ENCODE measurements at places on chromosomes 16 and 17. TPM values are rescaled to one million over a fixed set of nuclear protein-coding genes. Genes with fewer than 3 reads are reported as not detected.

FA2H gene
- 4.2 TPM for total RNA-seq

NETO2 gene
- 4.8 TPM for total RNA-seq

GAST gene
- total RNA-seq: not detected

OTOA gene
- total RNA-seq: 0.13 TPM

CCL1 gene
- not detected for total RNA-seq

NAA60 gene
- total RNA-seq: 51.6 TPM

CACNG3 gene
- total RNA-seq: not detected

KRT33A gene
- not detected for total RNA-seq

DNA sequence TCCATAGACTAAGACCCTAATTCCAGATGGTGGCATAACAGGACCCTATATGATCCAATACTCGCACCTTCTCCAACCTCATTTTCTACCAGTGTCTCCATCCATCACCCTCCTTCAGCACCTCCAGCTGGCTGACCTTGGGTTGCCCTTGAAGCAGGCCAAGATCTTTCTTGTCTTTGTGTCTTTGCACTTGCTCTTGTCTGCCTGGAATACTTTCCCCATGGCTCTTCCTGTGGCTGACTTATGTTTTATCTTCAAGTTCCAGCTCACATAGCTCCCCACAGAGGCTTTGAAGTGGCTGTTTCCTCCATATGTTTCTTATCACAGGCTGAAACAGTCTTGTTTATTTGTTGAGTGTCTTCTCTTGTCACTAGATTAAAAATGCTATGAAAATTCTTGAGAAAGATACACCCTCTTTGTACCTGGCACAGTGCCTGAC lies 29.6 kb upstream of the MMD start:
- no peak overlapping the region for H3K4me3 ChIP-seq
- H3K27me3 ChIP-seq: no peaks in the 10 kb centered on the region
- no peak overlapping the region for H3K27ac ChIP-seq

DNA sequence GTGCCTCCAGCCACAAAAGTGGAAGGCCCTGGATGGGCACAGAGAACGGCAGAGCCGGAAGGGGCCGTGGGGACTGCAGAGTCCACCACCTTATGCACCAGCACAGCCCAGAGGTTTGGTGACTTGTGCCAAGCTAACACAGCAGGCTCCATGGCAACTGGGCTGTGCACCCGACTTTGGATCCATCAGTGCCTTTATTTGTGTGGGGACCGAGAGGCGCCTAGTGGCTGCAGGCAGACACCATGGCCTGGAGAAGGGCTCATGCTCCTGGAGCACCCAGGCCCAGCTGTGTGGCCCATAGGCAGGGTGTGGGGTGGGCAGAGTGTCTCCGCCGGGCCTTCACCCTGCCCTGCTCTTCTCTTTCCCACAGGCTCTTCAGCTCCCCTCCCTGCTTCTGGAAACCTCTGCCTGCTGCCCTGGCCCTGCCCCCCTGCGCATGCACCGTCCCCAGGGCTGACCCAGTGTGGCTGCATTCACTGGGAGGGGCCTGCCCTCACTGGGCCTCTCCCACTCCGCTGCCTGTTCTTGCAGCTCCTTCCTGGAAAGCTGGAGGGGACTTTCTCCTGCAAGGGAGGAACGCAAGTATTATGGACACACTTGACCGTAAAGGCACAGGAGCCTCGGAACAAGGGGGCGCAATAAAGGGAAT lies 10.1 kb downstream of the C16orf90 start:
- no peak for DNase-seq
- H3K36me3 ChIP-seq: peaks cover 24% of the 10 kb centered on the region
- no peak overlapping the region for H3K27ac ChIP-seq
- no peaks in the 10 kb centered on the region for H3K4me1 ChIP-seq
- H3K4me3 ChIP-seq: no peak overlapping the region

DNA sequence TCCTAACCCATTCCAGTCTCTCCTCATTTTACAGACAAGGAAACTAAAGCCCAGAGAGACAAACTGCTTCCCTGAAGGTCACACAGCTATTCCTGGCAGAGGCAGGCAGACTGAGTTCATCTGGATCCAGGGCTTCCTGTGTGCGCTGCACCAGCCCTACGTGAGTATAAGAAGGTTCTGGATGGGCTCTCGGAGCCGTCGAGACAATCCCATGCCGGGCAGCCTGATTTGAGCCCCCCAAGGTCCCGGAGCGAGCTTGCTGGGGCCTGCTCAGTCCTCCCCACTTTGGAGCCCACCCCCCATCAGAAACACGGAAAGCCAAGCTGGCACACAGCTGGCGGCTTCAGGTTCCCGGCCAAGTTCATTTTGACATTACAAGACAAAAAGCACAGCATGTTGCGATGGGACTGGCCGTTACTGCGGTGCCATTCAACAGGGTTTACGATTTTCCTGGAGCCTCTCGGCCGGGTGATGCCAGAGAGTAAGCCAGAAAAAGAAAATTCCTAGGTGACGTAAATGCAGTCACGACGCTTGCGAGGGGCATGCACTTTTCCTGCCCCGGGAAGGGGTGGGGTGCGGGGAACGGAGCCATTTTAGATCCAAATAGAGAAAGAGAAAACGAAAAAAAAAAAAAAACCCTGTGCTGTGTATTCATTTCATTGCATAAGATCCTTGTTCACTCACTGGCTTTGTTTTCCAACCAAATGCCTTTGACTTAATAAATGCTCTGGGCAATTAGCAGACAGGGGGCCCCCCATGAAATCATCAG lies 167.1 kb upstream of the FOXF1 start:
- H3K4me3 ChIP-seq: peak overlapping the region; percentile 21
- H3K27me3 ChIP-seq: peaks cover 43% of the 10 kb centered on the region
- DNase-seq: no peak
- no peaks in the 10 kb centered on the region for H3K4me1 ChIP-seq
- H3K27ac ChIP-seq: peak overlapping the region; percentile 73
- H3K36me3 ChIP-seq: no peaks in the 10 kb centered on the region

DNA sequence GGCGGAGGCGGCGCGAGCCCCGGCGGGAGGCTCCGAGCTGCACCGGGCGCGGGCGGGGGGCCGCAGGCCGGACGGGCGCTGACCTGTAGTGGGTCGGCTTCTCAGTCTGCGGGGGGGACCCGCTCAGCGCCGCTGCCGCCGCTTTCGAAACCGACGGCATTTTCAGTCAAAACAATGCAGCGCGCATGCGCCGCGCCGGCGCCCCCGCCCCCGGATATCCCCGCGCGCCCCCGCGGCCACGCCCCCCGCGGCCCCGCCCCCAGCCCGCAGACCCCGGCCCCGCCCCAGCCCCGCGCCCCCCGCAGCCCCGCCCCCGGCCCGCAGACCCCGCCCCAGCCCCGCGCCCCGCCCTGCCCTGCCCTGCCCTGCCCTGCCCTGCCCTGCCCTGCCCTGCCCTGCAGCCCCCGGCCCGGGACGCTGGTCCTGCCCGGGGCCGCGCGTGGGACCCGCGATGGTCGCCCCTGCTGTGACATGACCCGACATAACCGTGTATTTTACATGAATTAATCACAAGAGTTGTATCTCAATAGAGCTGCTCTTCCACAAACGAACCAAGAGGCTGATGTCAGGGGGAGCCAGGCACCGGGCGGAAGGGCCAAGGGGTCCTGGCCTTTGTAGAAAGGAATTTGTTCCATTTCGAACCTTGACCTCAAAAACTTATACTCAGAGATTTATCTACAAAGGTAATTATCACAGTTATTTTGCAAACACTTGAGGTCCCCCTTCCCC lies at the start of gene UNKL:
UNKL (minus strand) TSS at position 173 of the 729 bp plus-strand sequence; CDS start at position 160, 13 bp downstream.
- H3K4me3 ChIP-seq: peak within 1 kb of the TSS; percentile 65
- no peaks in the 10 kb centered on the region for H3K4me1 ChIP-seq
- DNase-seq: peak; percentile 89
- H3K27me3 ChIP-seq: no peaks in the 10 kb centered on the region

DNA sequence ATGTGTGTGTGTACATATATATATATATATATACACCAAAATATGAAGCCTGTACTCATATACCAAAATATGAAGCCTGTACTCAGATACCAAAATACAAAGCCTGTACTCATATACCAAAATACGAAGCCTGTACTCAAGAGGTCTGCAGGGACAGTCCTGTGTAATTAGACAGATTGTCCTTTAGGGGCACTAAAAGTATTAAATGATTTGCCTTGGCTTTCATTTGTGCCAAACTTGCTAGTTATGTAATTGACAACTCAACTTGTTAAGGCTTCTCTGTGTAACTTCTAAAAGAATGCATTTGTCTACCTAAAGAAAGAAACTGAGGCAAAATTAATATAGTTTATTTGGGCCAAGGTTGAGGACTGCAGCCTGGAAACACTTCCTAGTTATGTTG lies 30.8 kb upstream of the DHX40 start:
- H3K4me3 ChIP-seq: no peak overlapping the region
- H3K4me1 ChIP-seq: no peaks in the 10 kb centered on the region
- no peaks in the 10 kb centered on the region for H3K36me3 ChIP-seq
- no peak overlapping the region for H3K27ac ChIP-seq
- H3K27me3 ChIP-seq: no peaks in the 10 kb centered on the region

DNA sequence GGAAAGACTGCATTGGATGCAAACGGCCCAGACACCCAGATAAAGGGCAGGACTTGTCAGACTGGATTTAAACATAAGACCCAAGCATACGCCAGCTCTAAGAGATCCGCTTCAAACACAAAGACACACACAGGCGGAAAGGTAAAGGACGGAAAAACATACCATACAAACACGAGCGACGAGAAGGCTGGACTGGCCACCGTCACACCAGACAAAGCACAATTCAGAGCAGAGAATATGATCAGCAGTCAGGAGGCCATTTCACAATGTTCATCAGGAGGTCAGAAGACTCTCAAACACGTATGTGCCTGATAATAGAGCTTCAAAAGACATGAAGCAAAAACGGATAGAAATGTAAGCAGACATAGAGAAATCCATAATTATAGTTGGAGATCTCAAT lies 84.9 kb upstream of the GNG13 start:
- no peak overlapping the region for H3K4me3 ChIP-seq
- H3K4me1 ChIP-seq: no peaks in the 10 kb centered on the region
- no peaks in the 10 kb centered on the region for H3K27me3 ChIP-seq
- H3K27ac ChIP-seq: no peak overlapping the region
- no peaks in the 10 kb centered on the region for H3K36me3 ChIP-seq

DNA sequence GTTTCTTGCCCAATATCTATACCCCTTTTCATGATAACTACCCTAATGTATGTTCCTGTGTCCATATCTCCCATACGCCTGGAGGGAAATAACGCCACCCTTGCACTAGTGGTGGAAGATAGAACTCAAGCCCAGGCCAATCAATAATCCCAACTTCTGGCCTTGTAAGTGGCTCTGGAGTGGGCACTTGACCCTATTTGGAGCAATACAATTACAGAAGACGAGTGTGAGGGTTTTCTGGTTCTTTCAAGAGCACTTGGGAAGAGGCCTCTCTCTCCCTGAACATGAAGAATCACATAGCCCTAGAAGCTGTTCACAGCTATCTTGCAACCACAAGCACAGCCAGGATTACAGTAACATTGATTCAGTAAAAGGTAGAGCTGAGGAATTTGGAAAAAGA lies 217.9 kb downstream of the RAB11FIP4 start:
- no peaks in the 10 kb centered on the region for H3K27me3 ChIP-seq
- no peak overlapping the region for H3K4me3 ChIP-seq
- no peak for DNase-seq
- no peak overlapping the region for H3K27ac ChIP-seq
- no peaks in the 10 kb centered on the region for H3K36me3 ChIP-seq

- H3K36me3 ChIP-seq: peaks cover 18% of the 10 kb centered on the region
These were observed 9.6 kb downstream of the DCTN5 start for GRCh38 chr16:23650674-23651416.

DNA sequence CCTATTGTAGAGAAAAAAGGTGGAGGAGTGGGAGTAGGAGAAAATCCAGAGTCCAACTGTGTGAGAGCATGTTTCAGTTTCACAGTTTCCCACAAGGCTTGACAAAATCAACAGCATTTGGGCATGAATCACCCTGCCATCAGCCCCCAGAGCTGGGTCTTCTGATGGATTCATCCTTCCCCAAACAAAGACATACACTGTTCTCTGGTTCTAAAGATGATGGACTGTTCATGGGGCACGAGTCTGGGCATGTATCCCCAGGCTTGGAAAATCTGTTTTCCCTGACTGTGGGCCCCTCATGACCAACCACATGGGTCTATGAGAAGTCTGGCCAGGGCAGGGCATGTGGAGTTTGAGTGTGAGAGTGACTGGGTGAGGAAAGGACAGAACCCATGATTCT lies 210.4 kb upstream of the IRX5 start:
- no peaks in the 10 kb centered on the region for H3K36me3 ChIP-seq
- no peak for DNase-seq
- no peaks in the 10 kb centered on the region for H3K27me3 ChIP-seq
- no peak overlapping the region for H3K27ac ChIP-seq
- H3K4me3 ChIP-seq: no peak overlapping the region
- no peaks in the 10 kb centered on the region for H3K4me1 ChIP-seq

DNA sequence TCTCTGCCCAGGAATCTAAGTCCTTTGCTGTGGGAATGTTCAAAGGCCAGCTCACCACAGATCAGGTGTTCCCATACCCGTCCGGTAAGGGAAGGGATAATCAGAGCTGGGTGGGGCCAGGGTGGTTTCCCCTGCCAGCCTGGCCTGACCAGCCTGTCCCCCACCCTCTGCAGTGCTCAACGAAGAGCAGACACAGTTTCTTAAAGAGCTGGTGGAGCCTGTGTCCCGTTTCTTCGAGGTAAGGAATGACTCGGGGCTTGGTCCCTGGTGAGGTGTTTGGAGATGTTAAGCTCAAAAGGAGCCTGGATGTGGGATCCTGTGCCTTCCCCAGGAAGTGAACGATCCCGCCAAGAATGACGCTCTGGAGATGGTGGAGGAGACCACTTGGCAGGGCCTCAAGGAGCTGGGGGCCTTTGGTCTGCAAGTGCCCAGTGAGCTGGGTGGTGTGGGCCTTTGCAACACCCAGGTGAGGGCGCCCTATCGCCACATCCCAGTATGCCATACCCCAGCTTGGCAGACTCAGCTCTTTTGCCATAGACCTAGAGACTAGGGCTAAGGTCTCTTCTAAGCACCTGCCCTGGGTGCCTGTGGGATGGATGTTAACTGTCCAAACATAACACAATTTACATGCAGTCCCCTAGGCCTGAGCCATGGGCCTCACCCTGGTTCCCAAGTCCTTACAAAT lies 997 bp downstream of the ACADVL start:
- no peak for DNase-seq
- peak overlapping the region; percentile 100 for H3K27ac ChIP-seq
- no peaks in the 10 kb centered on the region for H3K27me3 ChIP-seq

All from kidney (tissue), 22 donors.